ENCODE measurements at places on chromosomes 4 and X.

DNA sequence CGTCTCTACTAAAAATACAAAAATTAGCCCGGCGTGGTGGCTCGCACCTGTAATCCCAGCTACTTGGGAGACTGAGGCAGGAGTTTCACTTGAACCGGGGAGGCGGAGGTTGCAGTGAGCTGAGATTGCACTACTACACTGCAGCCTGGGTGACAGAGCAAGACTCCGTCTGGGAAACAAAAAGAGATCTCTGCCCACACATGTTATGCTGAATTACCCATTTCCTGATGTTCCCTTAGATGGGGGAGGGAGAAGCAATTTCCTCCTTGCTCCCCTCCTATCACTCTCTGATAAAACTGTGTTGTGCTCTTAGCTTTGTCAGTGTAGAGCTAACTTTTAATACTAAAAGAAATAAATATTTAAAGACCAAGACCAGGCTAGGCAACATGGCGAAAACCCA lies 102.5 kb downstream of the LARP7 start:
- DNase-seq, result no peak

DNA sequence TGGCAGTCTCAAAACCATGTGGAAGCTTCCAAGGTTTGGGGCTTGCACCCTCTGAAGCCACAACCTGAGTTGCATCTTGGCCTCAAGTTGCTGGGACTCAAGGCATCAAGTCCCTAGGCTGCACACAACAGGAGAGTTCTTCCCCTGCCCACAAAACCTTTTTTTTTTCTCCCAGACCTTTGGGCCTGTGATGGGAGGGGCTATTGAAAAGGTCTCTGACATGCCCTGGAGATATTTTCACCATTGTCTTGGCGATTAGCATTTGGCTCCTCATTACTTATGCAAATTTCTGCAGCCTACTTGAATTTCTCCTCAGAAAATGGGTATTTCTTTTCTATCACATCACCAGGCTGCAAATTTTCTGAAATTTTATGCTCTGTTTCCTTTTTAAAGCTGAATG lies 349.5 kb upstream of the EDA2R start:
- no peak for DNase-seq

GRCh38 chrX:46404774-46405173 lies 140.4 kb downstream of the ZNF674 start:
- no peak for DNase-seq

GRCh38 chr4:94941706-94942105 lies 184.0 kb downstream of the BMPR1B start:
- no peak for DNase-seq

- no peak for DNase-seq
Observed at GRCh38 chr4:184287697-184288255, 70.1 kb upstream of the ENPP6 start.

DNA sequence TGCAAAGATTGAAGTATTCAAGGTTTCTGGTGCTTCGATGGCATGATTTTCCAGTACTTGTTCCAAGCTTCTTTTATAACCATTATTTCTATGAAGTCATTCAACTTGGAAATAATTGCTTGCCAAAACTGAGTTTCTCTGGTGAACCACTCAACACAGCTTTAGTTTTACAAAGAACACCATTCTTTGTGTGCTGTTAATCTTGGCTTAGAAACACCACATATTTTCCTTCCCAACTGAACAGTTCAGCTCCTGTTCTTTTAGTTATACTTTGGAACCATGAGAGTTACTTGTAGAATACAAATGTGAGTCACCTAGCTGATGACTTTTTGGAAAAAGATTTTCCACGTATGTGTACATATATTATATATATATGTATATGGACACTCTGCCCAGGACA lies 32.7 kb downstream of the TMEM47 start:
- DNase-seq, result no peak

DNA sequence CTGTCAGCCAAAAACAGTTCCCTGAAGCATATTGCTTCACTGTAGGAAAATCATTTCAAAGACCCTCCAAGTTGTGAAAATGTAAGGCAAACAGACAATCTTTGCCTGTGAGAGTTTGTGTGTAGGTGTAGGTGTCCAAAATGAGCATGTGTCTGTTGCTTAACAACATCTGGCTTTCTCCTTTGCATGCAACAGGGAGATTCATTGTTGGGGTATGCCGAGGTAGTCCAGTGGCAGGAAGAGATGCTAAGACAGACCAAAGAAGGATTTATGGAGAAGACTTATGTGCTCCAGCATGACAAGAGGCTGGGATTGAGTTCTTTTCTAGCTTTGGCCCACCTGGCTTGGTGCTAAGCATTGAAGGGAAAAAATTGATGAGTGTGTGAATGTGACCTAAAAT lies 29.8 kb upstream of the SMAD1 start:
- DNase-seq, result no peak

- no peak for DNase-seq
Observed at GRCh38 chr4:2072971-2073807, 14.1 kb downstream of the NAT8L start.

DNA sequence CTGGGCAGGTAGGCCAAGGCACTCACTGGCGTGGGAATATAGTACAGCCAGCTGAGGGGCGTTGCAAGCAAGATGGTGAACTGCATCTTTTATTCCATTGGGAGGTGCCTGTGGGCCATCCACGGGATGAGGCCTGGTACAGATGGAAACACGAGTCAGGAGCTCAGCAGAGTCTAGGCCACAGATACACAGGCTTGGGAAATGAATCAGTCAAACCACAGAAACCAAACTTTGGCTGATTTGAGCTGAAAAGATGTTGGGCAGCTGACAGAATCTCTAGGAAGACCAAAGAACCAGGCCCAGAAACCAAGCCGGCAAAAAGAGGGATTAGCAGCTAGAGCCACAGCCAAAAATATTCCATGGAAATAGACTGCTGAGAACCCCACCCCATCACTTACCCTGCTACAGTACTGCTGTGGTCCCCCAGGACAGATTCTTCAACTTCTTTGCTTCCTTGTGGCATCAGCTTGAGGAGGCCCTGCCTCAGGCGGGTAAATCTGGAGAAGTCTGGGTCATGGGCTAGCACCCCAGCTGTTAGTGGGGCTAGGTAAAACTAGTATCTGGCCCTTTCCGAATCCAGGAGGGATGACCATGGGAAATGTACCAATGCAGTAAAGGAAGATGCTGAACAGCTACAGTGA lies 75.4 kb downstream of the TMEM131L start:
- no peak for DNase-seq

DNA sequence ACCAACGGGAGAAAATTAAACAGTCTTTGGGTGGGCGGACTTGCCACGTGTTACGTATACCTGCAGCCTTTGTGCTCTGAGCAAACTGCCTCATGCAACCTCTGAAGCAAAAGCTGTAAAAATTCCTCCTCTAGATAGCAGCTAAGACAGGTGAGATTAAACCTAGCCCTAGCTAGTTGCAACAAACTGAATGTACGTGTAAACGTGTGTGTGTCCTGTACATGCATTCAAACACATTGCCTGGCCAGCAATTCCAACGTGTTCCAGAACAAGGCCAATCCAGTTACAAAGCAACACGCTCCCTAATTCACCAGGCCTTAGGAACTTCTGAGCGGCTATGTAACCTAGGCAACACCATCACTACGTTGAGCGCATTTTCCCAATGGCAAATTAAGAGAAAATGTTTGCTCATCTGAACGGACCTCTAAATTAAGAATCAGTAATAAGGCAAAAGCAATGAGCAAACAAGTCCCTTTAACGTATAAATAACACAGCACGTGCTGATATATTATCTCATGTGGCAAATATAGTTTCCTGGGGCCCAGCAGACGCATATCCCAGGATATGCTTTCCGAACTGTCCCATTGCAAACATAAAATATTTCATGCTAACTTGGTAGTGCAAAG lies 792 bp downstream of the PPID start:
- no peak for DNase-seq

DNA sequence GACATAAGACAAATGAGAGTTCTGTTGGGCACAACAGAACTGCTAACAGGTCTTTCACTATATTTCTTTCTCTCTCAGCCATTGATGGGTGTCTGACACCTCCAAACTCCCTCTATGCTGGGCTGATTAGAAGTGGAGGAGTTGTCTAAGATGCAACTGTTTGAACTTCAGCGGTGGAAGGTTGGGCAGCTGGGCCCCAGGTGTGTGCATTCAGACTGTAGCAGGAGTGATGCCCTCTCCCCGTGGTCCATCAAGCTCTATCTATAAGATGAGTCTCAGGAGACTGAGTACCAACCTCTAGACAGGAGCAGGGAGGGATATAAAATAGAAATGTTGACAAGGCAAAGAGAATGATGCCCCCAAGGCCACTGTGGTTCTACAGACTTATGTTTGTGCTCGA lies 28.2 kb upstream of the CHRNA9 start:
- no peak for DNase-seq

- DNase-seq, result no peak
Observed at GRCh38 chr4:26369581-26369980, 48.8 kb downstream of the RBPJ start.

DNA sequence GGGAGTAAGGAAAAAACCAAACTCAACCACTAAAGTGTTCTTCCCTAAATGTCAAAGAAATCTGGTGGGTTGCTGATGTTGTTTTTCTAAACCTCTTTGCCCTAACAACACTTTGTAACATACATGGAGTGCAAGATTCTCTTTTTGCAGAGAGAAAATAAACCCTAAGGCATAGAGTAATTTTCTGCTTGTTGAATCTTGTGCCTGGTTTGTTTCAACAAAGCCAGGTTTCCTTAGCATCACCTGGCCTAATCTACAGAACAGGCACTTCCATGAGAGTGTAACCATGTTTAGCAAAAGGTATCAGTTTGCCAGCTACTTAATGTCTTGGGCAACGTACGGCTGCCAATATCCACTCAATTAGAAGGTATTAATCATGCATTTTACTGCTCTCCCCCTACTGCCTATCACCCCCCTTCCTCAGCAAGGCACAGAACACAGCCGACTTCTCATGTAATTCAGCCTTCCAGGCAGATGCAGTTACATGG lies 219.2 kb downstream of the MAML3 start:
- no peak for DNase-seq

DNA sequence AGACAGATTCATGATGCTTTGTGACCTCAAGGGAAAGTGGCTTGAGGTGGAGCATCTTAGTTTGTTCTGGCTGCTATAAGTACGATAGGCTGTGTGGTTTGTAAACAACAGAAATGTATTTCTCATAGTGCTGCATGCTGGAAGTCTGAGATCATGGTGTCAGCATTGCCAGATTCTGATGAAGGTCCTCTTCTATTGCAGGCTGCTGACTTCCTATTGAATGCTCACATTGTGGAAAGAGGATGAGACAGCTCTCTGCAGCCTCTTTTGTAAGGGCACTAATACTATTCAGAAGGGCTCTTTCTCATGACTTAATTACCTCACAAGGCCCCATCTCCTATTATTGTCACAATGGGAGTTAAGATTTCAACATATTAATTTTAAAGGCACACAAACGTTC lies 1674.0 kb upstream of the PCDH7 start:
- DNase-seq, result no peak

- DNase-seq, result no peak
Observed at GRCh38 chr4:174716986-174717770, 111.9 kb downstream of the GLRA3 start.

GRCh38 chr4:140078366-140078765 lies 75.6 kb downstream of the MAML3 start:
- peak; percentile 44 for DNase-seq

- no peak for DNase-seq
Observed at GRCh38 chrX:1112321-1112720, 100.1 kb downstream of the CRLF2 start.

DNA sequence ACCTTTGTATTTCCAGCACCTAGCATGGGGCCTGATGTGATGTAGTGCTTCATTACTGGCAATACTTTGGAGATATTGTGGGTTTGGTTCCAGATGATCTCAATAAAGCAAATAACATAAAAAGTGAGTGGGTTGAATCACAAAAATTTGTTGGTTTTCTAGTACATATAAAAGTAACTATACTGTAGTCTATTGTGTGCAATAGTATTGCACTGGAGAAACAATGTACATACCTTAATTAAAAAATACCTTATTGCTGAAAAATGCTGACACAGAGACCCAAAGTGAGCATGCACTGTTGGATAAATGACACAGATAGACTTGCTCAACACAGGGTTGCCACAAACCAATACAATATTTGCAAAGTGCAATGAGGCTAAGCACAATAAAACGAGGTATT lies 17.7 kb upstream of the MGST2 start:
- no peak for DNase-seq

GRCh38 chrX:146921204-146921603 lies 106.7 kb upstream of the CXorf51A start:
- no peak for DNase-seq

GRCh38 chr4:10023806-10024205 lies 2.5 kb upstream of the SLC2A9 start:
- no peak for DNase-seq

GRCh38 chr4:1200425-1201035 lies 28.1 kb upstream of the SPON2 start:
- DNase-seq, result no peak

DNA sequence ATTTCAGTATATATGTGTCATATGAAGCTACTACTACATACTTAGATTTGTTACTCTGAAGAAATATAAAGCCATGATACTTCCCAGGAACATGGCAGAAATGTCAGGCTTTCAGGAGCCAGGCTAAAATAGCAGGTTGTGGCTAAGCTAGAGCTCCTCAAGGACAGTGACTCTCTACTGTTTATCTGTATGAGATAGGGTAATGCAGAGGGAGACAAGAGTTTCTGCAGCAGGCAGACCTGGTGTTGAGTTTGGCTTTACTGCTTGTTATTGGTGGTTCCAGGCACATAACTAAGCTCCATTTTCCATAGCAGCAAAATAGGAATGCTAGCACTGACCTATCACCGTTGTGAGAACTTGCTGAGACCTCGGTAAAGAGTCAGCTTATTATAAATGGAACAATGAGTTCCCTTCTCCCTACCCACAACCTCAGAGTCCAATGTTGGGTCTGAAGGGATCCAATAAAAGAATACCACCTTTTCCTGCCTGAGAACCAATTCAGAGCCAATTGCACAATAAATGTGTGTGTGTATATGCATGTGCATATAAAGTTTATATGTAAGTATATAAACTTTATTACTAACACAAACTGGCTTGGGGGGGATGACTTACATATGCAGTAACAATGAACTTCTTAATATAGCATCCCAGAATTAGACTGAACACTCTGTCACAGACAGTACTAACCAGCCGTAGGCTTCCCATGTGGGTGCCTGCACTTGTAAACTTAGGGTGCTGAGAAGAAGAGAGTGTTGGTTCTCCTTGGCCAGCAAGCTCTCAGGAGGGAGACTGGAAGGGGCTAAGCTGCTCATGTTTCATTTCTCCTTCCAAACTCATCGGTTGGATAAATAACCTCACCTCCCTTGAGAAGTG lies 51.9 kb upstream of the PAQR3 start:
- DNase-seq, result no peak
